Posterior cingulate gyrus (tissue), 11 donors: ENCODE measurements at places on chromosomes 1 and 21.
A peak's percentile ranks its signal among the peaks of the same experiment; 100 is the strongest.

GRCh38 chr1:218728898-218729565 is 383.9 kb downstream of the TGFB2 start:
- no peak for DNase-seq

- DNase-seq = no peak
Observed at GRCh38 chr1:198212675-198213074, 55.9 kb downstream of the NEK7 start.

DNA sequence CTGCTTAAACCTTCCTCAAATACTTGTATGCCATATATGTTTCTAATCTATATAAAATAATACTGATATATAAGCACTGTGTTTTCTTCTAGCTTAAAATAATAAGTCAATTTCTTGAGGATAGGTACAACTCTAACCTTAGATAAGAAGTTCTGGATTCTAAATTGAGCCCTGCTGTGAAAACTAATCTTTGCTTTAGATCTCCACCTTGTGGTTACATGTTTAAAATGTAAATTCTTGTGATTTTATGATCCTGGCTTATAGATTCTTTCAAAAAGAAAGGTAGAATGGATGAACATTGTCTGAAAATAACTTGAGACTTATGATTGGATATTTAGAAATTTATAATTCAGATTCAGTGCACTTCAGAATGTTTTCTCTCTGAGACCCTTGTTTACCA is 38.9 kb upstream of the HMCN1 start:
- no peak for DNase-seq

GRCh38 chr1:86064899-86065298 is 91.7 kb downstream of the COL24A1 start:
- DNase-seq = no peak

- DNase-seq = no peak
Observed at GRCh38 chr1:114330451-114330983, 176.8 kb upstream of the SYT6 start.

DNA sequence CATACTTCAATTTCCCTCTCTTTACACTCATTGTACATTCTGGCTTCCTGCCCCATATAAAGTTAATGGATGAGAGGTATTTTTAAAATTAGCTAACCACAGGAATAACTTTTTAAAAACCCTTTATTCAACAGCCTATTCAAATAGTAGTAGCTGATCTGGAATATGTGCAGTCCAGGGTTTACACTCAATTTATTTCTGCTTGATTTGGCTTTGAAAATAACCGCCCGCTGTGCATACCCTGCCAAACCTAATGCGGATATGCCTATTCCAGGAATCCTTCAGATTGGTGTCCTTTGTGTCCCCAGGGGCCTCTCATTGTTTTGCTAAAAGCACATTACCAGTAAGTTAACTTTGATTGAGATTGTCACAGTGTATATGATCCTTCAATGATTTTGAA is 1686.2 kb downstream of the PLA2G4A start:
- DNase-seq = no peak

DNA sequence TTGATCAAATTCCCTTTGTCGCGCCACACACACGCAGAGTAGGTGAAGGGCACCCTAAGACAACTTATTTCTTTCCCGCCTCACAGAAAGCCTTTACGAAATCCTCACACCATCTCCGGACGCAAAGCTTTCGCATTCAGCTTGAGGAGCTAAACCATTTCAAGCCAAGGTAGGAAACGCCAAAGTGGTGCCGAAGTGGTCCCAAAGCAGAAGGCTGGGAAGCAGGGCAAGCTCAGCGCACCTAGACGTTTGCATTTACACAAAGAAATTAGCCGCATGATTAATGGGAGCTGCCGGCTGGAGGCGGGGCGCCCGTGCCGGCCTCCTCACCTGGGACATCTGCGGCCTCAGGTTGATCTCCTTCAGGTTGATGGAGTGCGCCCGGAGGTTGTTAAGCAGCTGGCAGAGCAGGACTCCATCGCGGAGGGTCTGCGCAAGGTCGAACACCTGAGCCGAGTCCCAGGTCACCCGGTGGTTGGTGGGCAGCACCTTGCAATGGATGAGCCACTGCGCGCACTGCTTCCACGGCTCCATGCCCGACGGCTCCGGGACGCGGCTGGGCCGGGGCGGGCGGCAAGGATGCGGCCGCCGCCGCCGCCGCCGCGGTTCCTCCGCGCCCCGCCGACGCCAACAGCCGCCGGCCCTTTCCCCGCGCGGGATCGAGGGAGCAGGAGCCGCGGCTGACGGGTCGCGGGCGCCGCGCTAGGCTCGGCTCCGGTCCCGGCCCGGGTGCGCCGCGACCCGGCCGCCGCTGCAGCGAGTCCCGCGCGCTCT is 457 bp downstream of the VAV3 start:
- DNase-seq = no peak

GRCh38 chr1:19648239-19648638 is 4.1 kb downstream of the NBL1 start:
- no peak for DNase-seq

- no peak for DNase-seq
Observed at GRCh38 chr1:219906924-219907771, 21.2 kb downstream of the SLC30A10 start.

GRCh38 chr1:218625393-218625792 is 280.3 kb downstream of the TGFB2 start:
- no peak for DNase-seq

DNA sequence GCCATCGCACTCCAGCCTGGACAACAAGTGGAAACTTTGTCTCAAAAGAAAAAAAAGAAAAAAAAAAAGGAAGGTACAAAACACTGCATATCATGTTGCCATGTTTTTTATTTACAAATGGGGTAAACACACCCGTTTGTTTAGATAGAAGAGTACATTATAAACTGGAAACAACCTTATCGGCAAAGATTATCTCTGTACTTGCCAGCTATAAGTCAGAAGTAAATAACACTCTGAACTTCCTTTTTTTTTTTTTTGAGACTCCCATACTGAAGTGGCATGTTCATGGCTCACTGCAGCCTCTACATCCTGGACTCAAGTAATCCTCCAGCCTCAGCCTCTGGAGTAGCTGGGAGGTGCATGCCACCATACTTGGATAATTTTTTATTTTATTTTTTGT is 21.9 kb downstream of the USP48 start:
- no peak for DNase-seq

- DNase-seq = peak; percentile 75
Observed at GRCh38 chr1:2087766-2088165, 37.6 kb downstream of the PRKCZ start.

DNA sequence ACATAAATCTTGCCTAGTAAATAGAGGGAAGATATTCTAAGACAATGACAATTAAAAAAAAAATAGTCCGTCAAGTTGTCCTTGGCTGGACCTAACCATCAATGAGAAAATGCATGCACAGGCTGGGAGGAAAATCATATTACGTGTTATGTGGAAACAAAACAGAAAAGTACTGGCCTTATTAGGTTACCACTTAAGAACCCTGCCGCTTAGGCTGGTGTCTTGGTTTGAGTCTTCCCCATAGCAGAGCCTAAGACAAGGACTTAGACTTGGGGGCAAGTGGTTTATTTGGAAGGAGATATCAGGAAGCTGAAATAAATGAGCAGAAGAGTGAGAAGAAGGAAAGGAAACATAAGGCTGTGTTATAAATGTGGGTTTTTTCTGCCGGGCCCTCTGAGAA is 186.4 kb downstream of the MRPL39 start:
- no peak for DNase-seq

GRCh38 chr1:1753607-1754005 is 24.7 kb downstream of the NADK start:
- no peak for DNase-seq

- DNase-seq = peak; percentile 37
Observed at GRCh38 chr1:32903991-32904785, 3.0 kb upstream of the TMEM54 start.

- DNase-seq = no peak
Observed at GRCh38 chr1:184966989-184967388, 7.3 kb downstream of the NIBAN1 start.

DNA sequence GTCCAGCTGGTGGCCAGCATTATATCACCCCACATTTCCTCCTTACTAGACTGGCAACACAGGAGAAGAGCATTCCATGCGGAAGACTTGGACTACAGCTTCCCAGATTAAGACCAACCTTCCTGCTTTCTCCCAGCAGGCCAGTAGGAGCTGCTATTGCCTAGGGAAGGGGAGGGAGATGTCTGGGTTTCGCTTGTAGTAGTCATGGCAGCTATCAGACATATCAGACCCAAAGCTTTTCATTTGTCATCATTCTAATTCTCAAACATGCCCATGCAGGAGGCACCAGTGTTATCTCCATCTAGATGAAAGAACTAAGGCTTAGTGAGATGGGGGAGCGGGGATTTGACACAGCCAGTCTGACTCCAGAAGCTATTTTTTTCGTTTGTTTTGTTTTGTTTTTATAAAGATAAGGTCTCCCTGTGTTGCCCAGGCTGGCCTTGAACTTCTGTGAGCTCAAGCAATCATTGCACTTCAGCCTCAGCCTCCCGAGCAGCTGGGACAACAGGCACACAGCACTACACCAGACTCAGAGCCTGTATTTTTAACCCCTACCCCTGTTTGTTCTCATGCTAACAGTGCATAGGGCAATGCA is 4.5 kb downstream of the PLA2G2A start:
- no peak for DNase-seq

- no peak for DNase-seq
Observed at GRCh38 chr1:114341856-114342255, 169.1 kb downstream of the TRIM33 start.

GRCh38 chr1:67572594-67573221 is 112.3 kb upstream of the GADD45A start:
- no peak for DNase-seq

- no peak for DNase-seq
Observed at GRCh38 chr21:41768437-41769042, 1.7 kb upstream of the RIPK4 start.

- peak; percentile 43 for DNase-seq
Observed at GRCh38 chr1:23555270-23555985, 3.9 kb downstream of the ID3 start.

DNA sequence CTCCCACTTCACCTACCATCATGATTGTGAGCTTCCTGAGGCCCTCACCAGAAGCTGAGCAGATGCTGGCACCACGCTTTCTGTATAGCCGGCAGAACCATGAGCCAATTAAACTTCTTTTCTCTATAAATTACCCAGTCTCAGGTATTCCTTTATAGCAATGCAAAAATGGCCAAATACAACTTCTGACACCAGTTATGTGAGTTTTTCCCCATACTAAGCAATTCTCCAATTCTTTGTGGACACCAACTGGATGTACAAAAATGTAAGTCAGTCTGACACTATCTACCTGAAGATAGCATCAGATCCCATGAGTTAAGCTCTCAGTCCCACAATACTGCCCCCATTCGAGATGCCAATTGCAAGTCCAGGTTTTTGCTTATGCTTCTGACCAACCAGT is 65.4 kb upstream of the PPIH start:
- DNase-seq = no peak

- no peak for DNase-seq
Observed at GRCh38 chr1:41274752-41275545, 32.8 kb upstream of the SCMH1 start.

DNA sequence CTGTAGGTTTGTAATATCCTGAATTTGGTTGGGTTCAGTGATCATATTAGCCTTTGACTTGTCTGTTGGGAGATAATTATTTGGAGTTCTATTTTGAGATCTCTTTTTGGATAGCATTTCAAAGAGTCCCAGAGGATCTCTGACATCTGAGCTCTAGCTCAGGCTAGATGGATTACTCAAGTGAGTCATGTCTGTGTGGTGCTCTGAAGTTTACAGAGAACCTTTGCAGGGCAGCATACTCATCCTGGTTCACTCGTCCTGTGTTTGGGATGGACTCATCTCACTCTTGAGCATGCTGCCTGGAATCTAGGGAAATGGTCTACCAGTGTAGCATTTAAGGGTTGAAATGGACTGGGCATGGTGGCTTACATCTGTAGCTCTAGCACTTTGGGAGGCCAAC is 29.4 kb upstream of the BMP8A start:
- DNase-seq = no peak
